ENCODE measurements at places on chromosomes 5 and 9. TPM values are rescaled to one million over a fixed set of nuclear protein-coding genes. Genes with fewer than 3 reads are reported as not detected.

PFN3 gene
- total RNA-seq = not detected

NUTM2F gene
- not detected for total RNA-seq

STK32A gene
- not detected for total RNA-seq

MYMK gene
- not detected for total RNA-seq

SOX30 gene
- total RNA-seq = 0.16 TPM

GFI1B gene
- total RNA-seq = not detected

PTGS1 gene
- 0.43 TPM for total RNA-seq

DOK3 gene
- total RNA-seq = 5.4 TPM

PCDHA13 gene
- not detected for total RNA-seq

OR1L6 gene
- not detected for total RNA-seq
